ENCODE measurements at places on chromosomes 6 and 20. TPM values are rescaled to one million over a fixed set of nuclear protein-coding genes. Genes with fewer than 3 reads are reported as not detected.

LY86 gene
- not detected for total RNA-seq

PRSS16 gene
- not detected for total RNA-seq

LAMA5 gene
- total RNA-seq = 40.0 TPM

HMGN4 gene
- total RNA-seq = 33.6 TPM

OVOL2 gene
- not detected for total RNA-seq

C20orf202 gene
- total RNA-seq = not detected

SOX4 gene
- total RNA-seq = 8.0 TPM

KCNQ5 gene
- total RNA-seq = 0.24 TPM

SLC22A1 gene
- not detected for total RNA-seq

OR2H2 gene
- total RNA-seq = not detected

DEFB132 gene
- not detected for total RNA-seq

DSP gene
- 0.29 TPM for total RNA-seq

DEFB119 gene
- not detected for total RNA-seq

EDN3 gene
- not detected for total RNA-seq

CGAS gene
- 2.4 TPM for total RNA-seq

PPP1R3D gene
- total RNA-seq = 4.3 TPM

SLC17A9 gene
- total RNA-seq = 0.81 TPM

SLC32A1 gene
- not detected for total RNA-seq

PGM3 gene
- total RNA-seq = 54.7 TPM

CFB gene
- 56.5 TPM for total RNA-seq

BPI gene
- total RNA-seq = not detected

CPXM1 gene
- total RNA-seq = 85.5 TPM

BEND3 gene
- total RNA-seq = 1.5 TPM

WFDC6 gene
- total RNA-seq = not detected

ZNF292 gene
- total RNA-seq = 17.7 TPM

SYCP2L gene
- not detected for total RNA-seq

TREML1 gene
- total RNA-seq = not detected

Data from cardiac ventricle fibroblast (primary cell).